MCF 10A (cell line): ENCODE measurements at places on chromosomes 4 and X. TPM values are rescaled to one million over a fixed set of nuclear protein-coding genes. Genes with fewer than 3 reads are reported as not detected.

DNA sequence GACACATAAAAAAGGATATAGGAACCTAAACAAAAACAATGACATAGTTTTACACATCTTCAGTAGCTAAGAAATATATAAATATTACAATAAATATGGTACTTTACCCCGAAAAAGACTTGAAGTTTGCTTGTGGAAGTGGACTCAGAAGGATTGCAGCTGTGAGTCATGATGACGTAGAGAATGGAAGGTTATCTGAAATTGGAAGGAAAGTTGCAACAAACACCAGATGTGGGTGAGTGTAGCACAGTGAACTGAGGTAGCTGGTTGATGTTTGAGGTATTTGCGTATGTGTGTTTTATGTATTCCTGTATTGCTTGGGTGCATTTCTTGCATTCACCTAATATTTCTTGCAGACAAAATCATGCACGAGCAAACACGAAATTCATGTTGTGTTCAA is 113.0 kb downstream of the ARX start:
- peak; percentile 34 for DNase-seq

DNA sequence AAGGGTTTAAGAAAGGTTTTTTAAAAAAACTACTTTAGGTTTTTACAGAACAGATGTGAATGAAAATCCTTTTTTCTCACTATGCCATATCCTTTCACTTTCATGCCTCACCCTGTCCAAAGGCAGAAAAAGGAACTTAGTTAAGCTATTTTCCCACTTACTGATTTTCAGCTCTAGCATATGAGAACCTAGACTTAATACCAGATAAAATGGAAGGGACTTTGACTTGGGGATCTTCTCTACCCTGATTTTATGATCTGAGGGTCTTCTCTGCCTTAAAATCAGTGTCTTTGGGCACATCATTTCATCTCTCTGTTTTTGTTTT is 42.4 kb downstream of the FNIP2 start:
- no peak for DNase-seq

CABS1 gene
- not detected in 2 replicates for total RNA-seq

GRCh38 chr4:33923469-33923868 is 2320.8 kb downstream of the ARAP2 start:
- no peak for DNase-seq

GRCh38 chrX:39226251-39226650 is 425.0 kb downstream of the MID1IP1 start:
- peak; percentile 21 for DNase-seq

GRCh38 chrX:80306007-80306406 is 114.2 kb upstream of the TENT5D start:
- DNase-seq, result no peak

STATH gene
- not detected in 2 replicates for total RNA-seq

DNA sequence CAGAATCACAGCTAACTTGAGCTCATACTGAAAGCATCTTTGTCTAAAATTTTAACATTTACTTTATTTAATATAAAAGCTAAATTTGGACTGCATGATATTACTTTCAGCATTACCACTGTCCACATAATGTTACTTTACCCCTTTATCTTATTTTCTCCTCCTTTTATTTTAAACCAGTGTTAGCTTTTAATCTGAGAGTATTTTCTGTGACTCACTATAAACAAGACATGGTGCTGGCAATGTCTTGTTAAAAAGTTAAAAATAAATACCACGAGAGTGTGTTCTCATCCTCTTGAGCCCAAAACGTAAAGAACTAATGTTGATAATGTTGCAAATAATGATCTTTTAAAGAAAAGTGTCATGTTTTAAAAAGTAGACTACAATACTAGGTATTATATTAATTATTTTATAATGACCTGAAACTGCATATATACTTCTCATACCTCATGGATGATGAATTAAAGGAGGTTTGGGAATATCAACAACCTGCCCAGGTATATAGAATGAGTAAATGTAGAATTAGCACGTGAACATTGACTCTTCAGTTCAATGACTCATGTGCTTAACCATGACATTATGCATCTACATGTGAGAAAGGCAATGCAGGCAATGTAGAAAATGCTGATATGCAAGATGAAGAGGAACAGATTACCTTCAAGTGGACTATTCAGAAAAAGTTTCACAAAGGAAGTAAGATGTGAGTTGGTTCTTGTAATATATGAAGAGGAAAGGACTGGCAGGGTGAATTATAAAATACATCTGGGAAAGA is 454.1 kb upstream of the ADGRL3 start:
- DNase-seq, result no peak

- no peak for DNase-seq
These were observed 914 bp downstream of the TRAPPC2 start for GRCh38 chrX:13733506-13733905.

TRAPPC11 gene
- total RNA-seq, result 29.4 and 35.0 TPM in 2 replicates

GRCh38 chr4:75327804-75328512 is 186.2 kb downstream of the RCHY1 start:
- DNase-seq, result peak; percentile 1

DNA sequence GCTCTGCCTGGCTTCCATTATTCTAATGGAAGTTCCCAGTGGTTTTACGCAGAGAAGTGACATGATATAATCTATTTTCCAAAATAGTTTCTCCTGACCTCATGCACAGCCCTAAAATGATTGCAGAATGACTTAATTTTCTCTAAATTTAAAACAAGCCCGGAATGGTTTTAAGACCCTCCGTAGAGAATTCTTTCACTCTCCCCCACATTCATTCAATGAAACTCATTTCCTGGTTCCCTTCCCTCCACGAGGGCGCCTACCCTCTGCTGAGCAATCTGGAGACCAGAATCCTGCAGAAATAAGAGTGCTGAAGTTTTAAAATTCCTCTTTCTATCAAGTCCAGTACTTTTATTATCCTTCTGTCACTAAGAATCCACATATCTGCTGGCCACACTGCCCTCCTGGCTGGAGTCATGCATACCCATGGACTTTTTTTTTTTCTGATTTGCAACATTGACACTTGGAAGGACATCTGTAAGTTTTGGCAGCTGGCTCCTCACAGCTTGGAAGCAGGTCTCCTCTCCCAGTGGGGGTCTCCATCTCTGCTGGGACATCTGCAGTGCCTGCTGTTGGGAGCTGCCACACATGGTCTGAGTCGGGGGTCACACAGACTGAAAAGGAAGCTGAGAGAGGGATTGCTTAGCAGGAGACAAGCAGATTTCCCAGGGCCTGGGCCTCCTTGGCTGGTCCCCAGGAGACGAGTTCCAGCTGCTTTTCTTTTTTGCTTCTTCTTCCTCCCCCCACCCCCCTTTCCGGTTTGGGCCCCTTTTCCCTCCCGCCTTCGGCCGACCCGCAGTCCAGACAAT is 86.1 kb downstream of the SOWAHB start:
- no peak for DNase-seq

DNA sequence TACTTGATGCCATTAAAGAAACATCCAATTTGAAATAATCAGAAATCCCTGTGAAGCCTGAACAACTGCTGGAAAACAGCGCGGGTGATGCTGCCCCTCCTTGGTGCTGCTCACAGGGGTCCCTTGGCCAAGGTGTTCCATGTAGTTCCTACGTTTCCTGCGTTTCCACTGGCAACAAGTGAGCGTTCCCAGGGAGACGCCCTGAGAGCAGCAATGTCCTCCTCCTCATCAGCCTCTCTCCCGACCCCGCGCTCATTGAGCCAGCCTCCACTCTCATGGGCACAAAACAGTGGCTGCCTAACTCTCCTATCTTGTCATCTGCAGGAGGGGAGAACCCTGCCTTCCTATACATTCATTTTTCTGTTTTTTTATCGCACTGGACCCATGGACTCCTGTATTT is 18.9 kb downstream of the LETM1 start:
- DNase-seq, result no peak

DNA sequence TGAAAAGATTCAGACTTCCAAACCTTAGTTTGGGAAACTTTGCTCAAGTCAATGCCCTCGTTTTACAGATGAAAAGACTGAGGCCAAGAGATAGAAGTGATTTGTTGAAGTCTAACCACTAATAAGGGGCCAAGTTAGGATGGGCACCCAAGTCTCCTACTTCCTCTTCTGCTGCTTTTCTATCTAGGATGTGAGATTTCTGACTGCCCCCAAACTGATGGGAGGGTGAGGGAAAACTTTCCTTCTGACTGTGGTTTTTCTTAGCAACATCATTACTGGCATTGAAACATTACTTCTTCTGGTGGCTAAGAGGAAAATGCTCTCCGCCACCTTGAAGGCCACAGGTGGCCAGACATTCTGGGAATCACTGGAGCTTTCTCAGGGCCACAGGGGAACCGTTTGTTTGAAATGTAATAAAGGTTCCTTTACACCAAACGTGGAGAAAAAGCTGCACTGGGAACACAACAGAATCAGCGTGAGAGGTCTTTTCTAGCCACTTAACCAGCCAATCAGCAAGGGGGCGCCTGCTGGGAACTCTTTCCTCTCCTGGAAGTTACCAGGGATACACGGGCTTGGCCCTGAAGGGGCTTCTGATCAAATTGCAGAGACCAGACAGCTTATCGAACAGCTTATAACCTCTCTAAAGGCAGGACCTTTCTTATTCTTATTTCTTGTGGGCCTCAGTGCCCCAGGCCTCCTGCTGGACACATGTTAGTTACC is 115.9 kb upstream of the TEX13D start:
- DNase-seq, result no peak

ZBED1 gene
- 19.6 and 23.7 TPM in 2 replicates for total RNA-seq

KCNE5 gene
- 0.64 and 1.4 TPM in 2 replicates for total RNA-seq

- no peak for DNase-seq
These were observed 119.7 kb downstream of the CHRNA9 start for GRCh38 chr4:40454816-40455215.

DDX53 gene
- not detected in 2 replicates for total RNA-seq

DNA sequence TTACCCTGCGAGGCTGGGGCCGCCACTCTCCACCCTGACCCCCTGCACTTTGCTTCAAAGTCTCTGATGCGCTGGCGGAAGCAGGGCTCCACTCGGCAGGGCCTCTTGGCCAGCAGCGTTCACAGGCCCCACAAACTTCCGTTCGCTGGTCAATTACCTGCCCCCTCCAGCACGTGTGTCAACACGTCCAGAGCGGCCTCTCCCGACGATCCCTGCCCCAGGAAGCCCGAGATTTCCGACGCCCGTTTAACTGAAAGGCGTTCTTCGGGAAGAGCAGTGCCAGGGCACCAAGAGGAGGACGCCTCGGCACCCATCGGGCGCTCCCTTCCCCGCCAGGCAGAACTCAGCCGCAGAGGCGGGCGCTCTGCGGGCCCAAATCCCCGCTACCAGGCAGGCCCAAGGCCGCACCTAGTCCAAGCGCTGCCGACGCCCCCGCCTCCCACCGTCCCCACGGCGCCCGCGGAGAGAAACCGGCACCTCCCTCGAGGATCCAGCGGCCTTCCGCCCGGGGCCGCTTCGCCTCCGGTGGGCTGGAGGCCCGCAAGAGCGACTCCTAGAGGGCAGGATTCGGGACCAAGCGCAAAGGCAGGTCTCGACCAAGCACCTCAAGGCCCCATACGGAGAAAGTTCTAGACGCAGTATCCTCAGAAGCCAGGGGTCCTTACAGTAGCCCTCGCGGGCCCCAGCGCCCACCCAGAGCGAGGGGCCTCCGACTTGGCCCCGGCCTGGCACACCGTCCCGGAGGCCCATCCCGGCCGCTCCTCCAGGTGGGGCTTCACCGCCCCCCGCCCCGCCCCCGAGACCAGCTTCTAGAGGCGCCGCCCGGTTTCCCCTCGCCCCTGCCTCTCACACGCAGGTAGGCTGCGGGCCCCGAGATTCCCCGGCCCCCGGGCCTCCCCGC is 586 bp downstream of the BCAP31 start:
- DNase-seq, result peak; percentile 54
